ENCODE measurements at places on chromosomes 4 and X. TPM values are rescaled to one million over a fixed set of nuclear protein-coding genes. Genes with fewer than 3 reads are reported as not detected.
A peak's percentile ranks its signal among the peaks of the same experiment; 100 is the strongest.

DNA sequence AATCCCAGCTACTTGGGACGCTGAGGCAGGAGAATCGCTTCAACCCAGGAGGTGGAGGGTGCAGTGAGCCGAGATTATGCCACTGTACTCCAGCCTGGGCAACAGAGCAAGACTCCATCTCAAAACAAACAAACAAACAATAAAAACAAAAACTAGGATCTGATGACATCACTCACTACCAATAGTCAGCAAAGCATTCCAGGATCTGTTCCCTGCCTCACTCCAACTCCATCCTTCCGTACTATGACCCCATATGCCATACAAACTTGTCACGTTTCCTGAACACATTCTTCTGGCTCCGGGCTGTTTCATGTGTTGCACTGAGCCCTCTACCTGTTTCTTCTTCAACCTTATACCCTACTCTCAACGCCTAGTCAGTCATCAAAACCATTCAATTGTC lies 47.3 kb downstream of the RBM47 start:
- no peak overlapping the region for H3K4me3 ChIP-seq
- no peak for DNase-seq
- no peak overlapping the region for H3K27ac ChIP-seq
- H3K36me3 ChIP-seq = no peaks in the 10 kb centered on the region
- H3K27me3 ChIP-seq = peaks cover 6% of the 10 kb centered on the region

GRCh38 chrX:5163663-5164062 lies 1065.0 kb downstream of the NLGN4X start:
- no peaks in the 10 kb centered on the region for H3K36me3 ChIP-seq
- H3K27me3 ChIP-seq = no peaks in the 10 kb centered on the region
- no peak overlapping the region for H3K27ac ChIP-seq

The ADGRA3 gene
- total RNA-seq = 3.2 TPM

- H3K4me1 ChIP-seq = peaks cover 51% of the 10 kb centered on the region
- H3K27me3 ChIP-seq = no peaks in the 10 kb centered on the region
- H3K36me3 ChIP-seq = peaks cover 23% of the 10 kb centered on the region
- peak overlapping the region; percentile 64 for H3K4me3 ChIP-seq
- H3K27ac ChIP-seq = peak overlapping the region; percentile 76
These were observed 128.1 kb downstream of the KDM6A start for GRCh38 chrX:45001048-45001447.

DNA sequence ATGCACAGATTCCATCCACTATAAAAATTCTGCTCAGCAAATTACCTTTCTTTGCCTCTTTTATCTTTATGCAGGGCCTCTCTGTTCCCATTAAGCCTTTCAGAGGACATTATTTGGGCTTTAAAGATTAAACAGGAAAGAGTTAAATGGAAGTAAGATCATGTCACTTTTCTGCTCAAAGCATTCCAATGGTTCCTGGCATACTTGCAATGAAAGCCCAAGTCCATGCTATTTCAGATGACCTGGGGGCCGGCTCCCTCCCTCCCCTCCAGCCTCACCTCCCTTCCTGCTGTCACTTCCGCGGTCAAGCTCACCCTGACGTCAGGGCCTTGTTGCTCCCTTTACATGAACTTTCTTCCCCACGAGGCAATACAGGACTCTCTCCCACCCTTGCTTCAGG lies 125.5 kb downstream of the C4orf51 start:
- H3K4me1 ChIP-seq = peaks cover 32% of the 10 kb centered on the region
- no peaks in the 10 kb centered on the region for H3K27me3 ChIP-seq
- H3K27ac ChIP-seq = no peak overlapping the region
- H3K4me3 ChIP-seq = no peak overlapping the region
- H3K36me3 ChIP-seq = peaks cover 34% of the 10 kb centered on the region

Data from activated CD4-positive, alpha-beta T cell treated with anti-CD3 and anti-CD28 coated beads, Interleukin-2, amount 10 ng/mL, durations not matched to agents 7 days and 5 days (primary cell).